ENCODE measurements at places on chromosomes 6 and 20. TPM values are rescaled to one million over a fixed set of nuclear protein-coding genes. Genes with fewer than 3 reads are reported as not detected.

DNA sequence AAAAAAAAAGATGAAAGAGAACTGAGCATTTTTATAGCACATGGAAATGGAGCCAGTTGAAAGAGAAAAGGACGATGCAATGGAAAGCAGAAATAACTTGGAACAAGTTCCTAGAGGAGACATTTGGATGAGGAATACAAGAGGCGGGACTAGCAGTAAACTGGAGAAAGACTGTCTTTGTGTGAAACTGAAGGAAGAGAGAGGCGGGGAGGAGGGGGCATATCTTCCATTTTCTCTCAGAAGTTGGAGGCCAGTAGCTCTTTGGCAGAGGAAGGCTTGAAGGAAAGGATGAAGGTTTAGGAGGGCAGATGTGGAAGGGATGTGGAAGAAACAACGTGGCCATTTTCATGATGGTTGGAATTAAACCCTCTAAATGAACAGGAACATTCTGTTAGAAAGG, 33.0 kb upstream of the ADGRF1 start:
- H3K4me1 ChIP-seq = peaks cover 9% of the 10 kb centered on the region
- DNase-seq = no peak
- no peaks in the 10 kb centered on the region for H3K36me3 ChIP-seq
- no peak overlapping the region for H3K4me3 ChIP-seq
- H3K27ac ChIP-seq = no peak overlapping the region

DNA sequence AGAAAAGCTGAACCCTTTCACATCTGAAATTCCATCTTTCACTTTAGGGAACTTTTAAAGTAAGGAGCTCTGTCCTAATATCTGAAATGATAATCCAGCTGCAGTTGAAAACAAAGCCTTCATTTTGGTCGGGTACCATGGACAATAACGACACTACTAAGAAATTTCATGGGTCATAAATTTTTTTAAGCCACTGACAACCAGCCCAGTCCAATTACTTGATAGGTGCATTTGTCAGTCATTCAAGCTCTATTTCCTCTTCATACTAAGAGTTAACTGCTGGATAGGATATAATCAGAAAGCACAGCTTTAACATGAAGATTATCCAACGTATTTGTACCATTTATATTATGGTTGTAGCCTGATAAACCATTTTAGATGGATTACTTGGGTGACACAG, 52.5 kb downstream of the MMUT start:
- no peak overlapping the region for H3K4me3 ChIP-seq
- no peak for DNase-seq
- no peaks in the 10 kb centered on the region for H3K36me3 ChIP-seq
- H3K27me3 ChIP-seq = no peaks in the 10 kb centered on the region
- peaks cover 6% of the 10 kb centered on the region for H3K4me1 ChIP-seq

Gene GPR63
- total RNA-seq = 18.2 TPM

Gene PGBD1
- total RNA-seq = 13.6 TPM

Gene NKX2-4
- total RNA-seq = not detected

DNA sequence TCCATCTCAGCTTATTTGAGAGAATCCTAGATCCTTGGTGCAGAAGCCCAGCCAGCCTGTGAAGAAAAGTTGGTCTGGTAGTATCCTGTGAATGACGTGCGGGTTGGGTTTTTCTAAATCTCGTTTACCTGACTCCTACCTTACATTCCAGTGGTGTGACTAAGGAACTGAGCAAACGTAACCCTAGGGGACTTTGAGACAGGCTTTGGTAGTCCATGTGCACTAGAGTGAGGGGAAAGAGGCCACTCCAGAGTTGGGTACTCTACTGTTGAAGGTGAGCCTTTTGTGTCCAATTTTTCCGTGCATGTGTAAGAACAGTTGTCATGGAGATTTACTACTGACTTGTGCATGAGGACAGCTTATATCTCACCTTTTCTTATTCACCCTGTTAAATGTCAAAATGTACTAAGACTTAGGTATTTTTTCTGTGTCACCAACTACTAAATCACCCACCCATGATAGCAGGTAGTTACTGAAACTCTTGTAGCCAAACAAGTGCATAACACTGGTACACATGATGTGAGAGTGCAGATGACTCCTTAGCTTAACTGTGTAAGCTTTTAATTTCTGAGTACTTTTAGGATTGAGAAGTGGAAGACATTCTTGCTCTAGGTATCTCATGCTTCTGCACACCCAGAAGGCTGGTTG, 26.3 kb upstream of the PLCG1 start:
- peaks cover 34% of the 10 kb centered on the region for H3K36me3 ChIP-seq
- DNase-seq = no peak

Gene CRISP3
- not detected for total RNA-seq

- H3K27me3 ChIP-seq = no peaks in the 10 kb centered on the region
- no peaks in the 10 kb centered on the region for H3K4me1 ChIP-seq
- no peak overlapping the region for H3K27ac ChIP-seq
- DNase-seq = no peak
These were observed 295.5 kb upstream of the ADGRB3 start for GRCh38 chr6:68339488-68340131.

DNA sequence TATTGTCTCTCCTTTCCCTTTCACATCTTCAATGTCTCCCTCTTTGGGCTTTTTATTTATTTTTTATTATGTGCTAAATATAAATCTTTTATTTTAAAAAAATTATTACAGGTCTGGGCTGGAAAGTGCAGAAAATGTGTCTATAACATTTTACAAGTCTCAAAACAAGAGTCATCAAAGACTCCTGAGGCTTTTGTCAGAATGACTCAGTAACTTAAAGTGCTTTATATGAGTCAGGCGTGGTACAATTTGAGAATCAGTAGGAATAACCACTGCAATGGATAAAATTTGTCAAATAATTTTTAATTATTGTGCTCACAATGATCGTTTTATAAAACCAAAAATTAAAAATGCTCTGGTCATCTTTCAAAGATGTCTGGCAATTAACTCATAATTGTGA, 193.9 kb downstream of the MMUT start:
- H3K4me1 ChIP-seq = no peaks in the 10 kb centered on the region
- no peak overlapping the region for H3K4me3 ChIP-seq
- H3K36me3 ChIP-seq = no peaks in the 10 kb centered on the region
- no peak overlapping the region for H3K27ac ChIP-seq
- DNase-seq = no peak
- no peaks in the 10 kb centered on the region for H3K27me3 ChIP-seq

- peak overlapping the region; percentile 30 for H3K4me3 ChIP-seq
- H3K27me3 ChIP-seq = peaks cover 100% of the 10 kb centered on the region
- H3K4me1 ChIP-seq = peaks cover 32% of the 10 kb centered on the region
- H3K36me3 ChIP-seq = no peaks in the 10 kb centered on the region
- no peak overlapping the region for H3K27ac ChIP-seq
These were observed 3.9 kb upstream of the INSM1 start for GRCh38 chr20:20363799-20364592.
